ENCODE measurements at places on chromosomes 6 and 20.

DNA sequence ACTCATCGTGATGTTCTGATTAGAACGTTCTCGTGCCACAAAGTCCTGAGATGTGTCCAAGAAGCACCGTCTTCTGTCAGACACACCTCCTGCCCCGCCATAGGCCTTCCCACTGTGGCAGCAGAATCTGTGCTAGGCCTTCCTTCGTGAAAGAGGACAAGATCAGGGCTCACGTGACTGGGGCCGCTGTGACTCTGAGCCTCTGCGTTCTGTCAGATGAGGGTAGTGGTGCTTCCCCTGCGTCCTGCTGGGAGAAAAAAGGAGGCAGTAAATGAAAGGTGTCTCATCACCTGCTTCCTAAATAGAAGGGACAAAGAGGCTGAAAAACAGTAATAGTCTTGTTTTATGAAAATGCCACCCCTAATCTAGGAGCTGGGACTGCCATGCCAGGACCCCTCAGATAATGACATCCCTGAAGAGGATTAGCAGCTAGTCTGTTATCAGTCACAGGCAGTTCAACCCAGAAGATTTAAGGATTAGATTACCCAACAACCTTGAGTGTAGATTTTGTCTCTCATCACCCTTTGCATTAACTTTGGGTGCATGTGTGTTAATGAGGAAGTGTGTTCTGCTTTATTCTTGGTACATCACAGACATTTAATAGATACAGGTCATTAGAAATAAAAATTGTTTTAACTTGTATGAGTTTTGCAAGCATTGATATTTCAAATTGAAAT lies 4.1 kb downstream of the DNAJC5 start:
- DNase-seq: no peak

DNA sequence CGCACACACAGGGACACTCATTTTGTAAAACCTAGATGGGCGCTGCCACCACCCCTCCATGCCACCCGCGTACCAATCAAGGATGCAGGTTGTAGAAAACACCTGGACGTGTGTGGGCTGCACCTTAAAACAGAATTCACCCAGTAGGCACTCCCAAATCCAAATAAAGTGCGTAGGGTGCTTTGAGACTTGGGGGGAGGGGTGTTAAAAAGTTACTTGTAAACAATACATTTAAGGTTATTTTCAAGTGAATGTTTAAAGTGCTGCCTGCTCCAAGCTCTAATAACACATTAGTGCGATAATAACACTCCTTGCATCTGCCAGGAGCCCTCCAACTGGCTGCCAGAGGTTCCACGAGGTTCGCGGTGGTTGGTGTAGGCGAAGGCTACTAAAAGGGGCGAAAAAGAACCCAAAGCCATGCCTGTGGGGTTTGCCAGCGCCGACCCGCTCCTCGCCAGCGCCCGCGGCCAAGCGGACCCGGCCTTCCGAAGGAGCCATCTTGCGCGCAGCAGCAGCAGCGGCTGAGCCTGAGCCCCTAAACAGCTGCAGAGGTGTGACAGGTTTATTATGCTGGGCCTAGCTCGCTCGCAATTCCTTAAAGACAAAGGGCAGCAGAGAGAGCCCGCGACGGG lies 11.5 kb downstream of the FOXC1 start:
- DNase-seq: no peak

DNA sequence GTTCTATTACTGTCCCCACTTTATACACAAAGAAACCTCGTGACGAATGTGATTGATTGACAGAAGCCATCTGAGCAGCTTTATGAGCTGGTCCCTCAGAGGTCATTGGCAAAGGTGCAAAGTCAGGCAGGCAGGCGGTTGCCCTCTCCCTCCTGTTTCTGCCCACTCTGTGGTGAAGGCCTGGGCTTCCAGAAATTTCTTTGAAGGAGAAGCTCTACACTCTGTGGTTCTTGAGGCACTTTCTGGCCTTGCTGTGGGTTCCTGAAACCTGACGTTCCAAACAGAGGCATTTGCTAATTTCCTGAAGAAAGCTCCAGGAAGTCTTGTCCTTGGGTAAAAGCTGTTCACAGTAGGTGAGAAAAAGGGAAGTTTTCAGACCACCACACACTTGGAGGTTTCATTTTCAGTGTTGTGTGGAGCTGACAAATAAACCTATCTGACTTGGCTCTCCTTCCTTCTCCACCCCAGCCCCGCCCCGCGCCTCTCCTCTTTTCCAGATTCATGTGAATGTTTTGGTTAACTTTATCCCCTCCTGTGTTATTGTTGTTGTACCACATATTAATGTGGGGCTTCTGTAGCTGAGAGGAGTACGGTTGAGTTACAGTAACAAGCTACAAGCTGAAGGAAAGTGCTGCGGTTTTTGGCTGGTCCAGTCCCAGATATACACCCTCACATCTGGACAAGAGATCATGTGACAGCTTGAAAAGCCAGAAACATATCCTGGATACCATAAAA lies 274.1 kb downstream of the CLIC5 start:
- DNase-seq: no peak

- DNase-seq: no peak
These were observed 592.1 kb upstream of the NRSN1 start for GRCh38 chr6:23533944-23534343.

GRCh38 chr6:17096096-17096495 lies 5.8 kb upstream of the STMND1 start:
- DNase-seq: peak; percentile 39
